ENCODE measurements at places on chromosomes 5 and 9. TPM values are rescaled to one million over a fixed set of nuclear protein-coding genes. Genes with fewer than 3 reads are reported as not detected.

The PDE6A gene
- not detected for total RNA-seq

The GRIA1 gene
- total RNA-seq = not detected

The PCDHB3 gene
- total RNA-seq = 0.08 TPM

The TXNDC8 gene
- not detected for total RNA-seq

The SPATA31E1 gene
- total RNA-seq = not detected

The GARIN3 gene
- not detected for total RNA-seq

The MARCHF3 gene
- total RNA-seq = 51.0 TPM

The CDHR2 gene
- 11.4 TPM for total RNA-seq

The CFAP157 gene
- not detected for total RNA-seq

The IFNA21 gene
- total RNA-seq = not detected

The PCDHGA7 gene
- total RNA-seq = 0.67 TPM

The PCDHA5 gene
- not detected for total RNA-seq

The PCDHGA3 gene
- 0.59 TPM for total RNA-seq

The PRDM9 gene
- not detected for total RNA-seq

The WNT8A gene
- not detected for total RNA-seq

The SPATA9 gene
- total RNA-seq = 0.28 TPM

The C9orf50 gene
- 0.23 TPM for total RNA-seq

The UBE2R2 gene
- 10.8 TPM for total RNA-seq

The HAPLN1 gene
- total RNA-seq = 1.3 TPM

The FSTL4 gene
- total RNA-seq = not detected

The OR13J1 gene
- not detected for total RNA-seq

The ZNF354C gene
- total RNA-seq = 2.7 TPM

The KCNN2 gene
- 0.09 TPM for total RNA-seq

The FOXD4L6 gene
- total RNA-seq = not detected

The TRIM36 gene
- 0.47 TPM for total RNA-seq

The TMEM252 gene
- total RNA-seq = not detected

The PCDHGC5 gene
- total RNA-seq = 1.1 TPM

The CYFIP2 gene
- total RNA-seq = 12.6 TPM

The RALGPS1 gene
- total RNA-seq = 2.7 TPM

The SPINK4 gene
- 0.70 TPM for total RNA-seq

The SMC5 gene
- total RNA-seq = 13.5 TPM

The PCDHGA11 gene
- 2.5 TPM for total RNA-seq

The DDX41 gene
- total RNA-seq = 42.4 TPM

The ANKRD34B gene
- total RNA-seq = not detected

The AJM1 gene
- 0.56 TPM for total RNA-seq

The FAM153A gene
- 3.9 TPM for total RNA-seq

The TMOD1 gene
- total RNA-seq = 9.2 TPM

The SLC36A2 gene
- total RNA-seq = not detected

The HRCT1 gene
- total RNA-seq = 0.08 TPM

The FGF18 gene
- total RNA-seq = 0.08 TPM

The LCN9 gene
- total RNA-seq = not detected

The CCDC152 gene
- total RNA-seq = 0.08 TPM

The PSMB7 gene
- 102 TPM for total RNA-seq

The VPS13A gene
- total RNA-seq = 45.1 TPM

The OR1K1 gene
- total RNA-seq = not detected

The MZB1 gene
- 1.8 TPM for total RNA-seq

All from liver (tissue), 10 donors.